GM13977 (cell line): ENCODE measurements at places on chromosomes 1 and 21.

DNA sequence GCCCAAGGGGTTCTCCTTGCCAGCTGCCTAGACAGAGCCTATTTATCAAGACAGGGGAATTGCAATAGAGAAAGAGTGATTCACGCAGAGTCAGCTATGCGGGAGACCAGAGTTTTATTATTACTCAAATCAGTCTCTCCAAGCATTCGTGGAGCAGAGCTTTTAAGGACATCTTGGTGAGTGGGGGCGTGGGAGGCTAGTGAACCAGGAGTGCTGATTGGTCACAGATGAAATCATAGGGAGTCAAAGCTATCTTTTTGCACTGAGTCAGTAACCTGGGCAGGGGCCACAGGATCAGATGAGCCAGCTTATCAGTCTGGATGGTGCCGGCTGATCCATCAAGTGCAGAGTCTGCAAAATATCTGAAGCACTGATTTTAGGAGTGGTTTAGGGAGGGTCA is 64.8 kb upstream of the MRPS6 start:
- no peak for DNase-seq

- no peak for DNase-seq
These were observed 64.8 kb upstream of the WNT4 start for GRCh38 chr1:22207511-22208267.

DNA sequence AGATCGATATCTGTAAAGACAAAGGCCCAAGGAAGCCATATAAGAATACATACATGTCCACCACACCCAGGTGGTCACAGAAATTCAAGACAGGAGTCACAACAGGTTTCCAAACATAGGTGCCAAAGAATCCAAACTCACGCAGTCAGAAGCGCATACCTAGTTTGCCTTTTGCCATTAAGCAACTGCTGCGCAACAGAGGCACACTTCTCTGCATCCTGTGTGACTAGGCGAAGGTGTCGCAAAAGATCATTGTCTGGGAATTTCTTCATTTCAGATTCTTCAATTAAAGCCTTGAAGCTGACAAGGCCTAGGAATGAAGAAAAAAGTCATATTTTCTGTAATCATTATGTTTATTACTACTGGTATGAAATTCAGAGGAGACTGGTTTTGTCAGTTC is 32.2 kb upstream of the SYT2 start:
- DNase-seq: no peak

- DNase-seq: no peak
These were observed 15.9 kb downstream of the RGS5 start for GRCh38 chr1:163186862-163187261.

GRCh38 chr1:67802565-67802964 is 30.7 kb downstream of the GNG12 start:
- DNase-seq: no peak

DNA sequence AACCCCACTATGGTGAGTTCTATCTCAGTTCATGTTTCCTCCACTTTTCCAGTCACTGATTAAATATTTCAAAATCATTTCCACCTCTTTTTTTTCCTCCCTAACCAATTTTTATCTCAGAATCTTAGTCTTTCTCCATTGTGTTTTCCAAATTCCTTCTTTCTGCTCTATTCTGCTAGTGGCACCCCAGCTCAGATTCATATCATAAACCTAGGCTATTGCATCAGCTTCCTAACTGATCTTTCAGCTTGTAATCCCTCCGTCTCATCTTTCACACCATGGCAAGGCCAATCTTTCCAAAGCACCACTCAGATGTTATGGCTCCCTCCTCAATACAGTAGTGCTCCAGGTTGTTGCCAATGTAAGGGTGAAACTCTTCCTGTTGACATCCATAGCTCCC is 631.9 kb downstream of the PLPP3 start:
- no peak for DNase-seq

GRCh38 chr1:184693011-184693410 is 61.6 kb downstream of the EDEM3 start:
- DNase-seq: no peak

DNA sequence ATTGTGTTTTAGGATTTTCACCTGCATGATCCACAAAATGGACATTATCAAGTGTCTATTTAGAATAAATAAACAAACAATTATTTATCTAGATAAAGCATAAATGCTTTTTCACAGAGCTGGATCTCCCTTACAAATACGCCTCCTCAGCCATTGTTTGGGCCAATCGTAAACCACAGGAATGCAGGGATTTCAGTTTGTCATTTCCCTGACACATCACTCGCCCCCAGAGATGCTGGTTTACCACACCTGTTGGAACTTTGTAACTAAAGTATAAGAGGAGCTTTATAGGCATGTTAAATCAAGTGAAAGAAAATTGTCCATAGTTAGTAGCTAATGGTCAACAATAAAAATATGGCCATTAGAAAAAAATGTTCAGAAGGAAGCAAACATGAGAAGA is 40.3 kb downstream of the GPR88 start:
- no peak for DNase-seq

GRCh38 chr1:109258481-109259466 is 9.4 kb downstream of the CELSR2 start:
- no peak for DNase-seq

- no peak for DNase-seq
These were observed 8.6 kb upstream of the TFF1 start for GRCh38 chr21:42374864-42375499.

GRCh38 chr1:93827633-93828366 is 51.2 kb downstream of the DNTTIP2 start:
- no peak for DNase-seq

GRCh38 chr1:203368624-203369451 is 17.9 kb upstream of the FMOD start:
- no peak for DNase-seq

- DNase-seq: no peak
These were observed 27.2 kb downstream of the CD34 start for GRCh38 chr1:207883660-207884250.

DNA sequence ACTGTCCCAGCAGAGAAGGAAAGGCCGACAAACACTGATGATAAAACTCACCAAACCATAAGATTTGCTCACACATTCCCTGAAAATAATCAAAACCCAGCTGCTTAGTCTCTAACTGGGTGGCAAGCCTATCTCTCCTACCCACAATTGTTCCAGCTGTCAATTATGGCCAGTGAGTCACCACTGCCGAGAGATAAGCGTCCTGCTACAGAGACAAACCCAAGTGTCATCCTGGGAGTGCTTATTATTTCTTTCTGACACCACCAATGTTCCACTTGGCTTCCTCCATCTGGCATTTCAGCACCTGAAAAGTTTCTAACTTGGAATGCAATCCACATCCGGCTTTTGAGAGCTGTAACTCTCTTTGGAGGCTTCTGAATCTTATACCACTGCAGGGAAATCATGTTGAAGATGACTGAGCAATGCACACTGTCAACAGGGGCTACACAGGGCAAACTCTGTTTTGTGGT is 51.5 kb upstream of the VAV3 start:
- no peak for DNase-seq

DNA sequence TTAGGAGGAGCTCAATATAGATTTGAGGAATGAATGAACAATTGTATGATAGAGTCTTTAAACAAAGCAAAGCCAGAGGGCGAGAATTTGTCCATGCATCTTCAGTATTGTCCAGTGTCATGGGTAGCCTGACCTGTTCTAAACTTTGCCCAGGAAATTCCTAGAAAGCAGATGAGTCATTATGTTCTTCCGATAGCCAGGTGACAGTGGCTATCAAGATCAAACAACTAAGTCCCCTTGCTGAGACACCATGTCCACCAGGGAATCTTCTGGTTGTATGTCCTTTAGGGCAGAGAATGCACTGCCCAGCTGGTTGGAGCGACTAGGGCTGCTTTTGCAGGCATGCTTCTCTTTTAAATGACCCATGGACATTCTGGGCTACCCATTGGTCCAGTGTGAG is 1.8 kb upstream of the SLC26A9 start:
- no peak for DNase-seq

DNA sequence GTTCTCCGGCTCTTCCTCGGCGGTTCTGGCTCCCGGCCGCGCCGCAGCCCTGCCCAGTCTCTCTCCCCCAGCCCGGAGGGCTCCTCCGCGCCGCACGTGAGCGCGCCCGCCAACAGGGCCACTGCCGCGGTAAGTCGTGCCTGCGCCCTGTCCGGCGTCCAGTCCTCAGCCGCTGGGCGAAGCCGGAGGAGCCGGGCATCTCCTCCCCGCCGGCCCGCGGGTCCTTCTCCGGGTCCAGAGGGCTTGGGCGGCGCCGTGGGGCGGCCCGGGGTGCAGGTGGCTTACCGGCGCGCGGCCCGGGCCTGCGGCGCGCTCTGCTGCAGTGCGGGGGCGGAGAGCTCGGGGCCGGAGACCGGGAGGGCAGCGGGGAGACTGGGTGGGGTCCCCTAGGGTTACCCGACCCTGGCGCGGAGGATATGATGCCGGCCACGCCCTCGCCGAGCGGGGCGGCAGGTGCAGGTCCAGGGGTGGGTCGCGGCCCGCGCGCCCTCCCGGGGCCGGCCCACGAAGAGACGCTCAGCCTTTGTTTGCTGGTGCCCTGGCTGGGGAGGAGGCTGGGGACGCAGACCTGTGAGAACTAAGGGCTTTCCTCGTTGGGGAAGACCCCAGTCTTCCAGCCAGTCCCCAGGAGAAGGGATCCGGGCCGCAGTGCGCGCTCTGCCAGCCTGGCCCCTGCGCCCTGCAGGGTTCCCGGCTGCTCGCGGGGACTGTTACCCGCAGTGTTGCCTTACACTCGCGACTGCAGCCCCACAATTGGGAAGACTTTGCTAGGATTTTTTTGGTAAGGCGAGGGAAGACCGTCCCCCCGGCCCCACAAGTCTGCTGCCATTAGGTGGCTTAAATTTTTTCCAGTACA is at the start of gene DOP1B:
Gene DOP1B, plus strand, starts transcription at position 10 of the 856 bp plus-strand sequence. CDS start 7,910 bp downstream, outside the sequence.
- DNase-seq: peak; percentile 54

DNA sequence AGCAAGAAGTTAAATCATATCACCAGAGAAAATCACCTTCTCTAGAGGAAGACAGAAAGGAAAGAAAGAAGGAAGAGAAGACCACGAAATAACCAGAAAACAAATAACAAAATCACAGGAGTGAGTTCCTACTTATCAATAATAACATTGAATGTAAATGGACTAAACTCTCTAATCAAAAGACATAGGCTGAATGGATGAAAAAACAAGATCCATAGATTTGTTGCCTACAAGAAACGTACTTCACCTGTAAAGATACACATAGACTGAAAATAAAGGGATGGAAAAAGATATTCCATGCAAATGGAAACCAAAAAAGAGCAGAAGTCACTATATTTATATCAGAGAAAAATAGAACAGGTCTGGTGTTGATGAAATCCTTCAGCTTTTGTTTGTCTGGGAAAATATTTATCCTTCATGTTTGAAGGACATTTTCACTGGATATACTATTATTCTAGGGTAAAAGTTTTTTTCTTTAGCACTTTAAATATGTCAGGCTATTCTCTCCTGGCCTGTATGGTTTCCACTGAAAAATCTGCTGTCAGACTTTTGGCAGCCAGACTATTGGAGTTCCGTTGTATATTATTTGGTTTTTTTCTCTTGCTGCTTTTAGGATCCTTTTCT is 202.5 kb upstream of the DUSP10 start:
- DNase-seq: no peak

- no peak for DNase-seq
These were observed 12.4 kb upstream of the ZNF691 start for GRCh38 chr1:42833981-42834380.
